ENCODE measurements at places on chromosomes 7 and 10.

DNA sequence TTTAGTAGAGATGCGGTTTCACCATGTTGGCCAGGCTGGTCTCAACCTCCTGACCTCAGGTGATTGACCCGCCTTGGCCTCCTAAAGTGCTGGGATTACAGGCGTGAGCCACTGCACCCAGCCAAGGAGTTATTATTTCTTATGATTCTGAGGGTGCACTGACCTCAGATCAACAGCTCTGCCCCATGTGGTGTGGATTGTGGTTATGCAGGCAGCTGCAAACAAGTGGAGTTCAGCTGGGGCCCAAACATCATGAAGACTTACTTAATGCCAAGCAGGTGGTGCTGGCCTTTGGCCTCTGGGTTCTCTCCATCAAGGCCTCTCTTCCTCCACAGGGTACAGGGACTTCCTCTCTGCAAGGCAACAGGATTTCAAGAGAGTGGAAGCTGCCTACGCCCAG lies 45.1 kb upstream of the OPTN start:
- no peak for DNase-seq

- no peak for DNase-seq
These were observed 175.4 kb downstream of the CDC14C start for GRCh38 chr7:49099587-49100326.

DNA sequence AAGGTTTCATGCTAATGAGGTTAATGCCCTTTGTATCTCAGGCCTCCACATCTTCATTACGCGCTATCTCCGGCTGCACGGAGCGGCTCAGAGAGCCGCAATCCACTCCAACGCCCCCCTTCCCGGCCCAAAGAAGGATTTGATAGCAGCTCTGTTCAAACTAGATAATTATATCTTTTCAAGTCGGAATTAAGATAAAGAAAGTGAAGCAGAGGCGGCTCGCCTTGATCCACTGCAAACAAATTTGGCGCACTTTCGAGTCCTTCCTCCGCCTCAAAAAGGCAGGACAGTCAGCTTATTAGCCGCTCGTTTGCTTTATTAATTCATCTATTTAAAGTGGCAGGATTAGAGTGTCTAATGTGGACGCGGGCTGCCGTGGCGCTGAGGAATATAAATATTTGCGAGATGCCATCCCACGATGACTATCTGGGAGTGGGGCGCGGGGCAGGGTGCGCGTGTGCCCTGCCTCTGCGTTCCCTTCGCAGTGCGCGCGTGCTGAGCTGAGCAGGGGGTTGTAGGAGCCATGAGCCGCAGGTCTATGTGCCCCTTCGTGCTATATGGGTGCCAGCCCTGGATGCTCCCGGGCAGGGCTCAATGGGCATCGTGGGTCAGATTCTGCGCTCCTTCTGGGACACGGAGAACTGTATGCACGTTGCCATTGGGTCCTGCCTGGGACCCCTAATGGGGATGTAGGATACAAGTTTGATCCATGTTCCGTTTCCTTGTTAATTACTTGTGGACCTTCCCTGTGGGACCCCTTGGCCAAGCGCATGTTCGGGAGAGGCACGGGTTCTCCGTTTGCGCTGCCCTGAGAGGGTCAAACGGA lies 9.0 kb downstream of the EMX2 start:
- no peak for DNase-seq

- no peak for DNase-seq
These were observed 14.9 kb upstream of the GIMAP8 start for GRCh38 chr7:150435390-150436073.

DNA sequence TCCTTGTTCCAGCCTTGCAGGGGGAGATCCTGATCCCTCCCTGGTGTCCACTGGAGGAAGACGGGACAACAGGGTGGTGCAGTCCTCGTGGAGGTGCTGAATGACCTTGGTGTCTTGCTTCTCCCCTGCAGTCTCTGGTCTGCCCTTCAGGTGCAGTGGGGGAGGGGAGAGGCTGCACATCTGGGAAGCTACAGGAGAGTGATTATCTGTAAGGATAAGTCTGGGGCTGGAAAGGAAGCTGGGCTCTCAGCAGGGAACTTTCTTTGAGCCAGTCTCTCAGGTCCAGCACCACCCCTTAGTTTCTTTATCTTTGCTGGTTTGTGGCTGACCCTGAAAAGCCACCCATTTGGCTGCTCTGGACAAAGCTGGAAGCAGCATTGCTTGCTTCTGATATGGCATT lies 275.6 kb downstream of the CCSER2 start:
- DNase-seq, result no peak

DNA sequence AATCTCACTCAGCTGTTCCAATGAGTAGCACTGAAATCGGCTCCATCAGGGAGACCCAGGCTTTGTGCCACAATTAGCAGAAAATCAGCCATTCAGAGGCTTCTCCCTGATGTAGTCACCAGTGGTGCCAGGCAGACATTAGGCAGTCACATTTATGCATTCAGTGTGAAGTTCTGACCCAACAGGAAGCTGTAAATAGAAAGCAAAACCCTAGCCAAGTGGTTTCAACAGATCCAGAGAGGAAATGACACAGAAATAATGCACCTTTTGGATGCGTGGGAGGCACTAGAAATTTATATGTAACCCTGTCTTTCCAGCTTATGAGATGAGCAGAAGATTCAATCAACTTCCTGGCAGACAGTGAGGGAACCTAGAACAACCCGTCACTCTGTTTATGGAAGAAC lies 186.4 kb downstream of the PDE1C start:
- no peak for DNase-seq

- DNase-seq, result no peak
These were observed 149.5 kb upstream of the VWC2 start for GRCh38 chr7:49623943-49624342.

- no peak for DNase-seq
These were observed 2.9 kb downstream of the CAV2 start for GRCh38 chr7:116502201-116503096.

- DNase-seq, result no peak
These were observed 906.7 kb upstream of the AUTS2 start for GRCh38 chr7:68691261-68692216.
